H54 (cell line): ENCODE measurements at places on chromosomes 6 and 20.

- peak; percentile 60 for DNase-seq
Observed at GRCh38 chr6:41040101-41040939, 1.3 kb upstream of the UNC5CL start.

DNA sequence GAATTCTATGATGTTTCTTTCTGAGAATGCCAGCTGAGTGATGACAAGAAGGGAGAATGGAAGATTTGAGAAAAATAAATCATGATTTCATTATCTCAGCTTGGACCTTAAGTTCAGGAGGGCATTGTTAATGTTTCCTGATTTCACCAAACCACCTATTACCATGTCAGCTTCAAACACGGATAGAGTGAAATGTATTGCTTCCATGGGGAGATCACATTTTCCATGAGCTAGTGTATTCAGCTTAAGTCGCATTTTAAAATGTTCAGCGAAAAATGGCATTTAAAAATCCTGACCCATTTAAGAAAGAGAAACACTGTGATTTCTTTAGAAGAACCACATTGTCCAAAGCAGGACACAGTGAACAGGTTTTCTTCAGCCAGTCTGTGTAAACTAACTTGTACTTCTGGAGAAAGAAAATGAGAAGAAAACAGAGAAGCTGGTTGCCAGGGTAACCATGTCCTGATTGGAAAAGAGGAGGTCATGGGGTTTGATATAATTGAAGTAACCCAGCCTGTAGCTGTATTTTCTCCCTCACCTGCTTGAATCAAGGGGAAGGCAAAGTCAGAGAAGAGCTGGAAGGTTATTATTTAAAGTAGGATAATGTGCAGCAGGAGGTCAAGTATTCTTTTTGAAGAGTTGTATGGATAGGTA is 684.1 kb upstream of the NRSN1 start:
- DNase-seq: no peak

DNA sequence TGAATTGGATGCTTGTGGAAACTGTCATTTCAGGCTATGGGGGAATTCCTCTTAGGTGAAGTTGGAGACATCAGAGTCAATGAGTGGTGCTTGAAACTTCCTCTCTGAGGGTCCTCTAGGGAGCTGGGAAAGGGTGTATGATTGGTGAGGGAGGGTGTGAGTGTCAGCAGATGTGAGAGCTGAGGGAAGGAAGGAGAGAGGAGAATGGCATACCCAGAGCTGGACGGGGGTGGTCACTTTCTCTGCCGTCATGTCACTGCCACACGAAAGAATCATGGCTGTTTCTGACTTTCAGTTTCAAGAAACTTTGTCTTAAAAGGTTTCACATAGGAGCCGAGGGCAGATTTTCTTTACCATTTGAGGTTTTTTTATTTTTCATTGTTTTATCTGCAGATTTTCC is 50.3 kb downstream of the DEK start:
- no peak for DNase-seq

- no peak for DNase-seq
Observed at GRCh38 chr20:32332614-32333013, 25.5 kb upstream of the ASXL1 start.

- peak; percentile 24 for DNase-seq
Observed at GRCh38 chr6:51855310-51856082, 231.9 kb downstream of the PKHD1 start.

GRCh38 chr6:20751293-20751935 is 217.2 kb downstream of the CDKAL1 start:
- DNase-seq: no peak

DNA sequence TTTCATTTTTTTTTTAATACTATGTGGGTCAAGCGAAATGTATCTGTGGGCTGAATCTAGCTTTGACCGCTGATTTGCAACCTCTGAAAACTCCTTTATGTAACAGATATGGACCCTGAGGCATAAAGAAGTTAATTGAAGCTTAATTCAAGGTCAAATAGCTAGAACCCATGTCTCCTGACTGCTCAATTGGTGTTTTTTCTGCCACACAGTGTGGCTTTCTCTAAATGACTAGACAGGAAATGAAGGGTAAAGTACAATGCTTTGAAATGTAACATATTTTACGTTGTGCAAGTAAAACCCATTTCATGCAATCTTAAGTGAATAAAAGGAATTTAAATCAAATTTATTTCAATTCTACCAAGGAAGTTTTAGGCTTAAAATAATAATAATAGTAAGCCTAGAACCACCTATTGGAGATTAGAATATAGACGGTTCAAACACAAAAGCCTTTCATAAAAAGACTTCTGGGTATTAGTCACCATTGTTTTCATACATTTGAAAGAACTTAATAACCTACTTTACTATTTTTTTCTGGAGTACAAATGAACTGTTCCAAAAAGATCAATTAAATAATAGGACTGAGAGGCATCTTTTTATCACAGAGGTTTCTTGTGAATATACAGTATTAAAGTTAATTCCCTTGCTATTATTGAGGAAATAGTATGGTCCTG is 279.8 kb downstream of the EPHA7 start:
- DNase-seq: no peak

DNA sequence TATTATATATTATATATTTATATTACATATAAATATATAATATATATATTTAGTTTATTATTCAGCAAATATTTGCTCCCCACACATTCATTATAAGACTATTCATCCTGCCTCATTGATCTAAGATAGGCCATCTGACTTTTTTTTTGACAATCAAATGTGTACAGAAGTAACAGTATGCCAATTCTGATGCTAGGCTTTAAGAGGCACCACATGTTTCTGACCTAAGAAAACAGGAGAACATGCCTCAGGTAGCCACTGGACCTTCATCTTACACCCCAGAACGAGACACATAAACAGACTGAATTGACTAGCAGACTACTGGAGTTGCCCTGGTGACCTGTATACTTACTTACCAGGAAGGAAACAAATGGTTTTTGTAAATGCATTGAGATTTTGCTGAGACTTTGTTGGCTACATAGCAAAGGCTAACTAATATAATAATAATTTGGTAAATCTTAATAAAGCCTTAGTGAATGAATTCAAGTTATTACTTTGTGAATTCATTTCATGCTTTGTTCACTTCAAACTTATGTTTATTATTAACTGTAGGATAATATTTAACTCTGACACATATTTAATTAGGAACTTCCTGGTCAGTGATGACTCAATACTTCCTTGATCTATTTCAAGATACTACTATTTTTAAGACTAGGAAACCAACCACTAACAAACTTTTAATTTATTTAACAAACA is 13.4 kb upstream of the MYO6 start:
- no peak for DNase-seq

- DNase-seq: no peak
Observed at GRCh38 chr20:39474879-39475278, 512.7 kb downstream of the DHX35 start.

DNA sequence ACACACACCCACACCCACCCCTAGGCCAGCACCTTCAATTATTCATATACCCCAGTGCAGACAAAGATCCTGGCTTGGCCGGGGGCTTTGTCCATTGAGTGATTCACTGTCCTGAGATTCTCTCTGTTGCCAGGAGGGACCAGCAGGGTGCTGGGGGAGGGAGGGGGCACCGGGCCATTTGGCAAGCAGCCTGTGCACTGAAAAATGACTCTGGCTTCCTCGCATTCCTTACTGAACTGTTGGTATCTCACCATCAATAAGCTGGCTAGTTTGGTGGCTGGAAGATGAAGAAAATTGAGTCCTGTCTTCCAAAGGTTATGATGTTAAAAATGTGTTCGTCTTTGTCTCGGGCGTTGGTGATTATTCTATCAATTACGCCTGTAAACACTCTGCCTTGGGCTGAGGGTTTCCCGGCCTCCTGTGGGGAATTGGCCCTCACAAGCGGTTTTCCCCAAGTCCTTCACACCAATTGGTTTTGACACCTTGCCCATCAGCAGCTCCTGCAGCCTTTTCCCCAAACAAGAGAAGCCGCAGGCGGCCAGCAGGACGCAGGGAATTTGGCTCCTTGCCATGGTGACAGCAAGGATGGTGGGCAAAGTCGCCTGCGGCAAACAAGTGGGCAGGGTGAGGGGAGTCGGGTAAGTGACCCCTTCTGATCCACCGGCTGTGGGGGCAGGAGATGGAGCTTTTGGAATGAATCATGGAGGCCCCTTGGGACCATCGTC is 4.9 kb downstream of the VSTM2L start:
- peak; percentile 98 for DNase-seq

GRCh38 chr6:96086745-96087144 is 71.0 kb downstream of the FUT9 start:
- no peak for DNase-seq

GRCh38 chr6:2749969-2750600 is 637 bp downstream of the MYLK4 start:
- DNase-seq: peak; percentile 41

GRCh38 chr6:100918152-100918551 is 37.0 kb upstream of the ASCC3 start:
- no peak for DNase-seq

GRCh38 chr6:87315071-87315470 is 7.3 kb upstream of the SMIM8 start:
- no peak for DNase-seq

GRCh38 chr6:130810307-130811030 is 16.7 kb upstream of the SMLR1 start:
- DNase-seq: no peak

DNA sequence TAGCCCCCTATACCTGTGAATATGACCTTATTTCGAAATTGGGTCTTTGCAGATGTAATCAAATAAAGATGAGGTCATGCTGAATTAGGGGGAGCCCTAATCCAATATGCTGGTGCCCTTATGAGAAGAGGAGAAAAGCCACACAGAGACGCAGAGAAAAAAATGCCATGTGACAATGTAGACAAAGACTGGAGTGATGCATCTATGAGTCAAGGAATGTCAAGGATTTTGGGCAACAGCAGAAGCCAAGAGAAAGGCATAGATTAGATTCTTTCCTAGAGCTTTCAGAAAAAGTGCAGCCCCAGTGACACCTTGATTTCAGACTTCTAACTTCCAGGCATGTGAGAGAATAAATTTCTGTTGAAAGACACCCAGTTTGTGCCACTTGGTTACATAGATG is 47.4 kb upstream of the HS3ST5 start:
- no peak for DNase-seq
